CD8-positive, alpha-beta T cell (primary cell): ENCODE measurements at places on chromosomes 7 and 10.

DNA sequence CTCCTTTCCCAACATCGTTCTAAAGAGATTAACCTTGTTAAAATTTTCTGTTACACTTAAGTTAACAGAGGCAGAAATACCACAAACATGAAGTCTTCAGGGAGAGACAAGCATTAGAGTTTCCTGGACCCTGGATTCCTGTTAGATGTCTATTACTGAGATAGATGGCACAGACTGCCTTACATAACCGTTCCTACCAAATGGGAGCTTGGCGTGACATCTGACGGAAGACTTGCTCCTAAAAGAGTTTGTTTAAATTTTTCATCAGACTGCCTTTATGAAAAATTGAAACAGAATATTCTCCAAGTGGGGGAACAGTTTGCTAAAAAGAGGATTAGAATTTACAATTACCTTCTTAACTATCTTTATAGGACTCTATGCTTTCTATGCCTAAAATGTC, 22.7 kb downstream of the ANK3 start:
- DNase-seq: no peak

DNA sequence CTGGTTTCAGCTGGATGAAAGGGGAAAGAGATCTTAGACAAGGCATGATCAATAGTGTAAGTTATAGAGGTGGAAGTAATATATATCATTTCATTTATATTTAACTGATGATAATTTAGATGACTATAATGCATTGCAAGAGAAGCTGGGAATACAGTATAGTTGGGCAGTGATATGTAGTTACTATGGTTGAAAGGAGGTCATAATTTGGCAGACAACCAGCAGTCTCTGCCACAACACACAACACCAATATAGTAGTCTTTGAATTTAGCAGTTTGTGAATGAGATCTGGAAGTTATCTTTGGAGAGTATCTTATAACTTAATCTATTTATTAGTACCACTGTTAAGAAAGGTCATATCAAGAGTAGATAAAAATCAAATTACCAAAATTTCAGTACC, 39.9 kb downstream of the TAX1BP1 start:
- no peak for DNase-seq

DNA sequence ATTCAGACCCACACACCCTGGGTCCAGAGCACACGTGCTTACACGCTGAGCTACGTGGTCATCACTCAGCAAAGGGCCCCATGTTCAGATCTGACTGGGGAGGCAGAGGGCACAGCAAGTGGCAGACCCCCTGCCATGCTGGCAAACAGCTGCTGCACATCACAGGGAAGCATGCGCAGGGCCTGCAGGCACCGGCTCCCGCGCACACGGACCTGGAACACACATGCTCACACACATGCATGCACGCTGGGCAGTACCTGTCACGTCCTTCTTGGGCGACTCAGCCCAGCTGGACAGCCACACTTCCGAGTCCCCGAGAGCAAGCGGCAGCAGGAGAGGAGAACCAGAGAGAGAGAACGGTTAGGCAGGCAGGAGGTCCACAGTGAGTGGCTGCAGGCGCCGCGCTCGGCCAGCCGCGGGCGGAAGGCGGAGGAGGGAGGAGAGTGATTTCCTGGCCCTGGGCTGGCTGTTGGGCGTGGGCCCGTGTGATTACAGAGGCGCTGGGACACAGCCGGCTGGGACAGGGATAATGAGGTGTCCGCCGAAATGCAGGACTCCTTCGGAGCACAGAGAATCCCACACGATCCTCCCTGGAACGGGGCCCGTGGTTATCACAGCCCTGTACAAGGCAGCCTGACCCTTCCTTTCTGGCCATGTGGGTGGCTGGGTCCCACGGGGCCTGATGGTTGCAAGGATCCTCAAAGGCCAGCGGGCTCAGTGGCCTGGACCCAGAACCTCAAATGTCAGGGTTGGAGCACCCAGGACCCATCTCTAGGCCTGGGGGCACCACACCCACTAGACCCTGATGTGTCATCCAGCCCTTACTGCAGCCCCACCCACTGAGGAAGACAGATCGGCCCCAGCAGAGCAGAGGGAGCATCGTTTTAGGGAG, 175.1 kb downstream of the NEURL1 start:
- peak; percentile 51 for DNase-seq

- no peak for DNase-seq
These were observed 6.8 kb upstream of the GATA3 start for GRCh38 chr10:8047452-8048280.

DNA sequence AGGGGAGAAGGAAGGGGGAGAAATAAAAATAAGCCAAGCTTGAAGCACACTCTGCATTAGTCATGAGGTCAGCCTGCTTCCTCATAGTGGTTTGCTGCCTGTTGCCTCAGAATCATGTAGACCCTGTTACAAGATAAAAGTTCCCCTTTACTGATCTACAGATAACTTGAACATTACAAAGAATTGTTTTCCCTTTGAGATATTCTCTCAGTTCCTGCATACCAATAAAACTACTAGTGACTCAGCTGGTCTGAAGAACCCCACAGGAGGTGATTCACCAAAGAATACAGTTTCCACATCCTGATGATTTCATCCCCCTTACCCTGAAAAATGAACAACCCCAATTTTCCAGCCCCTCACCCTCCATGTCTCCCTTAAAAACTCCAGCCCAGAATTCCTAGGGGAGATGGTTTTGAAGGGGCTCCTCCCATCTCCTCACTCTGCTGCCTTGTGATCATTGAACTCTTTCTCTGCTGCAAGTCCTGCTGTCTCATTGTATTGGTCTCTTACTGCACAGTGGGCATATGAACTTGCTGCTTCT, 31.5 kb upstream of the NRP1 start:
- DNase-seq: no peak

DNA sequence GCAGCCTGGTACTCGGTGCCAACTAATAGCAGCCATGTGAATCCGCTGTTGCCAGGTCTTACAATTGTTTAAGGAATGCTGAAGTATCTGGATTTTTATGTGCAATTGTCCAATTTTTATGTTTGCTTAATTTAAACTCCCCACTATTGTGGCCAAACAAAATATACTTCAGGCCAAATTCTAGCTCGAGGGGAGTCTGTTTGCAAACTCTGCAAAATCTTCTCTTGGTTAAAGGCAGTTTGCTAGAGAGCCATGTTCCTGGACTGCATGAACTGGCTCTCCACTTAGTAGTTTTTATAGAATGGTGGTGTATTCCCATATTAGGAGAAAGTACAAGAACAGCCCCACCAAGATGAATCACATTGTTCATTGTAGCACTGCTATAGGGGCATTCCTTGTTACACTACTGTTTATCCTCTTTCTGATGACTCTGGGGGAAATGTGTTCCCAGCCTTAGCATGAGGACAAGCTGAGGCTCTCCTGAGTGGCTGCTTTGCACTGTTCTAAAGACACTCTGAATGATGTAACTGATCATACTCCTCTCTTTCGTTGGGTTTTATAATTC, 178.0 kb upstream of the GLI3 start:
- DNase-seq: no peak

GRCh38 chr7:63521-64021, 128.8 kb upstream of the FAM20C start:
- no peak for DNase-seq

- no peak for DNase-seq
These were observed 320.4 kb downstream of the RPS24 start for GRCh38 chr10:78354101-78354500.

GRCh38 chr10:50527442-50528043, 96.2 kb downstream of the SGMS1 start:
- DNase-seq: peak; percentile 58

DNA sequence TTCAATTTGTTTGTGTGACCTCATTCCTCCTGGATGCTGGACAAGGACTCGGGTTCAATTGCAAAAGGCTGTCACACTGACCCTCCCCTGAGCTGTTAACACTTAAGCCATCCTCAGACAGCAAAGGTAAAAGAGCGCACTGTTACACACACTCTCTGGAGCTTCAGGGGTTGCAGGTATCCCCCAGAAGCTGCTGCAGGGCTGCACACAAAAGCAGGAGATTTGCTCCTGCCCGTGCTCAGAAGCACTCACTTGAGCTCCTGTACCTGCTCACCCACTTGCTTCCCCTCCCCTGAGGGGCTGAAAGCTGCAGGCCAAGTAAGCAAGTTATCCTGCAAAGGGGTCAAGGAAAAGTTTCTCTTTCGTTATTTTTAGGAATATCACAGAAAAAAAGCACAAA, 886.2 kb upstream of the ZWINT start:
- DNase-seq: no peak

- no peak for DNase-seq
These were observed 324.9 kb upstream of the POT1 start for GRCh38 chr7:125254566-125254965.

- DNase-seq: peak; percentile 55
These were observed 18.1 kb upstream of the ZC3HAV1 start for GRCh38 chr7:139127648-139128047.

DNA sequence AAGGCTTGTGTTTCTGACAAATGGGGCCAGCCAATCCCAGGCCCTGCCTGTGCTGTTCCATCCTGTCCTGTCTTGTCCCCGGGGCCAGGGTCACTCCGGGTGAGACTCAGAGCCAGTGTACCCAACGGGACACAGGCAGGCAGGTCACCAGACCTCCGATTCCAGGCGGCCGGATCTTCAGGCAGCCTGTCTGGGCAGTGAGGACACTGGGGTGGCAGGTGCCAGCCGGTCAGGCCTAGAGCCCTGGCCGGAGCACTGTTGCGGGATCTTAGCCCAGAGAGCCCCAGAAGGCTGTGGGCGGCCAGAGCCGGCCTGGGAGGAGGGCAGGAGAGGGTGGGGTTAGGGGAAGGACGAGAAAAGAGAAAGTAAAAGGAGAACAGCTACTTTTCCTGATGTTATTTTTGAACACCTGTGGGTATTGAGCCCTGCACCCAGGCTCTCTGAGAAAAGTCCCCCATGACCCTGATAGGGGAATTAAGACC, 134.3 kb upstream of the TNRC18 start:
- DNase-seq: no peak

DNA sequence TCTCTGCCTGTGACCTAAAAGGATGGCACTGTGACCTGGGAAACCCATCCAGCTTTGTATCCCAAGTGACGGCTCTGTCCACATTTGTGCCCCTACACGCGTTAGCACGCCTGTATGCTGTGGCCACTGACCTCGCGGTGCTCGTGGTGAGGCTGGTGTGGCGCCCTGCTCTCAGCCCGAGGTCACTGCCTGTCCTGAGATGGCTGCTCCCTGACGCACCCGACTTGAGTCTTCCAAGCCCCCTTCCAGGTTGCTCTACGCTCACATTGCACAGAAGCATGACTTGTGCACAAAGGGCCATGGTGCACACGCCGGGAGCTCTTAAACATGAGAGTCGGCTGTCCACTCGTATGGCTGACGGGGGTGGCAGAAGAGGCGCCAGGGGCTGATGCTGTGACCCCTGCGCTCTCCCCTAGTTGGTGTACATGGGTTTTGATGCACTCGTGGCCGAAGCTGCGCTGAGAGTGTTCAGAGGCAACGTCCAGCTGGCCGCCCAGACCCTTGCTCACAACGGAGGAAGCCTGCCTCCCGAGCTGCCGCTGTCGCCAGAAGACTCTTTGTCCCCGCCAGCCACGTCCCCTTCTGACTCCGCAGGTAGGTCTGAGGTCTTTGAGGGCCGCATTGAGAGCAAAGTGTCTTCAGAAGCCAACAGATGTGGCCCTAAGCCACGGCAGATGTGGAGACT, 33.5 kb downstream of the WDR86 start:
- DNase-seq: no peak

- no peak for DNase-seq
These were observed 85.8 kb upstream of the PITRM1 start for GRCh38 chr10:3258394-3258793.

DNA sequence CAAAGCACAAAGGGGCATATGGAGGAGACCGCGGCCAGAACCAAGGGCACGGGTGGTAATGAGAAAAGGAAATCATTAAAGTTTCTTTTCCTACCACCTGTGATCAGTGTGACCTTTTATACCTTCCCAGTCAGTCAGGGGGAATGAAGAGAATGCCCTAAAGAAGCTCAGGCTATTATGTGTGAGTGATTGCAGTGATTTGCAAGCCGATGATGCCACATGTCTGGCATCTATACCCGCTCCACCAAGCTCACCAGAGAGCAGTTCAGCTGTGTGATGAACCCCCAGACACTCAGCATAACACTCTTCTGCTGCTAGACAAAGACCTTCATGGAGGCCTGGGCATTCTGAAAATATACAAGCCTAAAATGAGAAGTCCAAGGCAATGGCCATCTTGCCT, 106.2 kb upstream of the AGK start:
- DNase-seq: no peak

- DNase-seq: no peak
These were observed 87.0 kb downstream of the SUGCT start for GRCh38 chr7:40221836-40222235.

DNA sequence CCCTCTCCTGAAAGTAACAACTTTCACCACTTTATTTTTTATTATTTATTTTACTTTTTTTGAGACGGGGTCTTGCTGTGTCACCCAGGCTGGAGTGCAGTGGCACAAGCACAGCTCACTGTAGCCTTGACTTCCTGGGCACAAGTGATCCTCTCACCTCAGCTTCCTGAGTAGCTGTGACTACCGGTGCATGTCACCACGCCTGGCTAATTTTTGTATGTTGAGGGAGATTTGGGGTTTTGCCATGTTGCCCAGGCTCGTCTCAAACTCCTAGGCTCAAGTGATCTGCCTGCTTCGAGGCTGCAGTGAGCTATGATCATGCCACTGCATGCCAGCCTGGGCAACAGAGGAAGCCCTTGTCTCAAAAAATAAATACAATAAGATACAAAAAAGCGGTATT, 14.9 kb upstream of the SLIT1 start:
- no peak for DNase-seq

DNA sequence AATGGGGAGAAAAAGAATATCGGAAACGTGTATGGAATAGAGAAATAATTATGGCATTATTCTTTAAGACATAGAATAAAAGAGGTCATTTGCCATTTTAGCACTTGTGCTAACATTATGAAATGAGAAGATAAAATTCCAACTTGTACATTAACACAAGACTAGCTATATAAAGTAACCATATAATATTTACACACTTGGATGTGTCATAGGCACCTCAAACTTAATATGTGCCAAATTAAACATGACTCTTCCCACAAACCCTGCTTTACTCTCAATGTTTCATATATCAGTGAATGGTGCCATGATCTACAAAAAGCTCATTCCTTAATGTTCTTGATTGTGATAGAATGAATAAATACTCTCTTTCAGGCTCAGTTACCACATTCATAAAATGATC, 4.1 kb upstream of the MINDY3 start:
- DNase-seq: no peak

- DNase-seq: no peak
These were observed 78.4 kb downstream of the PDE1C start for GRCh38 chr7:31991846-31992245.

- no peak for DNase-seq
These were observed 26.0 kb upstream of the WIPF3 start for GRCh38 chr7:29780346-29780745.
